ENCODE measurements at places on chromosomes 16 and 17.

GRCh38 chr17:65057531-65058090, 1.1 kb upstream of the GNA13 start:
- no peak for DNase-seq

GRCh38 chr17:32910769-32911168, 17.2 kb upstream of the TMEM98 start:
- DNase-seq, result no peak

DNA sequence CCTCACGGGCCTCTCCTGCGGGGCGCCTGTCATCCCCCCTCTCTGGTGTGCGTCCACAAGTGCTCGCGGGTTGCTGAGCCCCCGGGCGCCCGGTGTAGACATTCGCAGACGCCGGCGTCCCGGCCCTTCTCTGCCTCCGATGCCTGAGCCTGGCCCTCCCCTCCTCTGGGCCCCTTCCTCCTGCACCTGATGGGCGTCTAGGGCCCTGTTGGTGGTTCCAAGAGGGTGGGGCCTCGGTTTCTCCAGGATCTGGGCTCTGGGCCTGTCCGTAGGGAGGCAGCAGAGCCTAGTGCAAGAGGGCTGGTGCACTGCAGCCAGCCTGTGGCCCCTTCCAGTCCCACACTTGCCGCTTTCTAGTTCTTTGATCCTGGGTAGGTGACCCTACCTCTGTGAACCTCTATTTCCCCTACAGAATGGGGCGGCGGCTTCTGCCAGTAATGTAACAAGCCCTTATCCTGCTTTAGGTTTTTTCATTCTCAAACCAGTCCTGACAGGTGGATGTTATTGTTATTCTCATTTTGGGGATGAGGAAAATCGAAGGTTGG, 623 bp downstream of the E4F1 start:
- DNase-seq, result no peak

GRCh38 chr17:74547736-74548135, 1.8 kb upstream of the CD300C start:
- no peak for DNase-seq

DNA sequence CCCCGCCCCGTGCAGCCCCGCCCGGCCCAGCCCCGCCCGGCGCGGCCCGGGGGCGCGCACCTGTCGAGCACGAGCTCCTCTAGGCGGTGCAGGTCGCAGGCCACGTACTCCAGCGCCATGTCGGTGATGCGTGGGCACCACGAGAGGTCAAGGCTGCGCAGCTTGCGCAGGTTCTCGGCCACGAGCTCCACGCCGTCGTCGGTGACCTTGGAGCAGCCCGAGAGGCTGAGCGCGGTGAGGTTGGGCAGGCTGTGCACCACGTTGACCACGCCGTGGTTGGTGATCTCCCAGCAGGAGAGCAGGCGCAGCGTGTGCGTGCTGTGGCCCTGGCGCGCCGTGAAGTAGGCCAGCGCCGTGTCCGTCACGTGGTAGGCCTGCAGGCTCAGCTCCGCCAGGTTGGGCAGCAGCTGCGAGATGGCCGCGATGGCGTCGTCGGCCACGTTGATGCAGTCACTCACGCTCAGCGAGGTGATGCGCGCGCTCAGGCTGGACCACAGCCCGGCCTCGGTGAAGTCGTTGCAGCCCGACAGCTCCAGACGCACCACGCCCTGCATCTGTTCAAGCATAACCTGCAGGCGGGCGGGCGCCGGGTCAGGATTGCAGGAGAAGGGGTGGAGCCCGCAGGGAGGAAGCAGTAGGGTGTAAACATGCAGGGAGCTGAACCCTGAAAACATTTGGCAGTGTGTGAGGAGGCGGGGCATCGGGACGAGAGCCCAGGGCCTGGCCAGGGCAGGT, 5.3 kb upstream of the WDR24 start:
- peak; percentile 62 for DNase-seq

- no peak for DNase-seq
Observed at GRCh38 chr17:66904760-66905624, 59.5 kb upstream of the CACNG4 start.

- DNase-seq, result no peak
Observed at GRCh38 chr17:61579347-61579746, 11.7 kb downstream of the NACA2 start.

GRCh38 chr17:50203086-50203485, 1.7 kb upstream of the COL1A1 start:
- DNase-seq, result no peak

All from activated T-cell treated with anti-CD3 and anti-CD28 coated beads for 24 hours (primary cell).